ENCODE measurements at places on chromosomes 6 and 20.

- no peak for DNase-seq
Observed at GRCh38 chr6:29739882-29740261, 16.6 kb downstream of the HLA-F start.

DNA sequence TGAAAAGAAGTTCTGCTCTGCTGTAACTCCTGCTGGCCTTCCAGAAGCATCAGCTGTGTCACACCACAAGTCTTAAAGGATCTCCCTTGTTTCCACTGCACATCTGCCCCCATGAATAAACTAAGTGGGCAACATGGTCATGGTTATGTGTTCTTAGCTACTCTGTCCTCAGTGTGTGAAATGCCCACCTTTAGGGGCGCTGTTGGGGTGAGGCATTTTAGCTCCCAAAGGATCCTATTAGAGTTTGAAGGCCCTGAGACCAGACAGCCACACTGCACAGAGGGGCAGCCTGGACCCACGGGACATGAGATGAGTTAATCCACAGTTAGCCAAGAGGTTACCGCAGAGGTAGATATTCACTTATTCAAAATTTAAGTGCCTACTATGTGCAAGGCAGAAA lies 294.3 kb upstream of the QKI start:
- DNase-seq = no peak

DNA sequence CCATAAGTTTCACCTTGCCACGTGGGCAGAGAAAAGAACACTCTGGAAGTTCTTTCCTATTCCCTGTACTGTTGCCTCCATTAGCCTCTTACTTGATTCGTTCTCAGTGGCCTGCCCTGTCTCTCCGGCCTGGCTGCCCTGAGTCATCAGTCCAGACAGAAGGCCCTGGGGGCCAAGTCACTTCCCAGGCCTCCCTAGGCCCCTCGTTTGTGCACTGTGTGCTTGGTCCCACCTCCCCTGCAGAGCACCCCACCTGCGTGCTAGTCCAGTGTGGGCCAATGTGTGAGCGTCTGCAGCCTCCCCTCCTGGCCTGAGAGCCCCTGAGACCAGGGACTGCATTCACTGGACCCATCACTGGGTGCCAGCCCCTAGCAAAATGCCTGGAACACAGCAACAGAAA lies 191.2 kb upstream of the RREB1 start:
- DNase-seq = no peak

DNA sequence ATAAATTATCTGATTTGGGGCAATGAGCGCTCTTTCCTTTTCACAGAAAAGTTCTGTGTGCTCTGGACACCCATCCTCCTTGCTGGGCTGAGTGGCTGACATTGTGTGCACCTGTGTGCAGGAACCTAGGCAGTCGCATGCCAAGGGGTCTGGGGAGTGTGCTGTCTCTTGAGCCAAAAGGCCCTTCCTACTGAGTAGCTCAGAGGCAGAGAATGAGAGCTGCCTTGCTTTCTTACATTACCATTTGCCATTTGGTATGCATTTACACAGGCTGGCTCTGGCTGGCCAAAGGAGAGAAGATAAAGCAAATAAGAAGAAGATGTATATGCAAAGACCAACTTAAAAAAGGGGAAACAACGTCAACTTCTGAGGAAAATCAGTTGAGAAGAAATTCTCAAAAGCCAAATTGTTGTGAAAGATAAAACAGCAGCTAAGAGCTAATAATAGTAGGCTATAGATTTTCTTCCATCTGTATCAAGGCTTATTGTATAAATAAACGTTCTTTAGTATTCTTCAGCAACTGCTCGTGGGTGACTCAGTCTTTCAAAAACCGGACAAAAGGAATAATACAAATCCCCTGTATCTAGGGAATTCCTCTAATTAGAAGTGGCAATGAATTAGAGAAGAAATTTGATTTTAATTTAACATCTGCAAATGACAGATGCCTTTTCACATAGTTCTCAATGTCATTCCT lies 121.9 kb downstream of the INSM1 start:
- no peak for DNase-seq

DNA sequence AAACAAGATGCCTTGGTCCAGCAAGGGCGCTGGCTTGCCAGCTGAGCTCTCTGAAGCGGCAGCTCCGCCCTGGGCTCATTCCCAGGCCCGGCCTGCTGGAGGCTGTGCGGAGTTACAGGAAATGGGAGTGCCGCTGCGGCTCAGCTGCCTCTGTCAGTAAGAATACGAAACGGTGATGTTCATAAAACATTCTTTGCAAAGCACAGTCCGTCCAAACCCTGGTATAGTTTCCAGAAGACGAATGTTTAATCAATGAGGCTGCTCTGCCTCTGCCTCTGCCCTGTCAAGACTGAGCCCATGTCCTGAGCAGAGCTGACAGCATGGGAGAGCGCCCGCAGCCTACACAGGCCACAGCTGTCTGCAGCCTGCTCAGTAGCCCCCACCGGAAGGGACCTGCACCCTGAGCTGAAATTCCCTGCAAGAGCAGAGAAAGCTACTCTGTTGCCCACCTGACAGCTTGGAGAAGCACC lies 153.3 kb upstream of the SNX9 start:
- no peak for DNase-seq

DNA sequence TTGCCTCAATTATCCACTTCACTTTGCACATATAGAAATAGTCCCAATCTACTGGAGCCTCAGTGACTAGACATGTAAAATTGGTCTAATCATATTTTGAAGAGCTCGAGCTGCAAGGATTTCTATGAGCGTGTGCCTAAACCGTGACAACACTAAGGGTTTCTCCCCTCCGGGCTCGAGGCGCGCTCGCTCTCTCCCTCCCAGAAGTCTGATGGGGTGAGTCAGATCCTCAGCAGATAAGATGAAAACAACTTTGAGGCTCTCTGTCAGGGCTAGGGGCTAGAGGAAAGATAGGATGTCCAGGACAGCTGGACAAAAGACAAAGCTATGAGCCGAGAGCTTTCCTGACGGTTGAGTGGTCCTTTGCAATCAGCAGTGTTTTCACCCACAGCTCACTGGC lies 16.8 kb downstream of the GNAS-AS1 start:
- DNase-seq = no peak

GRCh38 chr6:16736856-16737775 lies 24.1 kb downstream of the ATXN1 start:
- DNase-seq = no peak

GRCh38 chr6:111185954-111186353 lies 98.7 kb downstream of the SLC16A10 start:
- no peak for DNase-seq

- no peak for DNase-seq
Observed at GRCh38 chr20:51497542-51498467, 44.7 kb downstream of the NFATC2 start.

- no peak for DNase-seq
Observed at GRCh38 chr20:51570739-51571459, 28.4 kb upstream of the NFATC2 start.

- no peak for DNase-seq
Observed at GRCh38 chr6:137852346-137852745, 14.7 kb upstream of the TNFAIP3 start.

- DNase-seq = no peak
Observed at GRCh38 chr6:134425513-134425912, 107.6 kb upstream of the SGK1 start.

- no peak for DNase-seq
Observed at GRCh38 chr6:124963416-124963785, 1.2 kb downstream of the RNF217 start.

DNA sequence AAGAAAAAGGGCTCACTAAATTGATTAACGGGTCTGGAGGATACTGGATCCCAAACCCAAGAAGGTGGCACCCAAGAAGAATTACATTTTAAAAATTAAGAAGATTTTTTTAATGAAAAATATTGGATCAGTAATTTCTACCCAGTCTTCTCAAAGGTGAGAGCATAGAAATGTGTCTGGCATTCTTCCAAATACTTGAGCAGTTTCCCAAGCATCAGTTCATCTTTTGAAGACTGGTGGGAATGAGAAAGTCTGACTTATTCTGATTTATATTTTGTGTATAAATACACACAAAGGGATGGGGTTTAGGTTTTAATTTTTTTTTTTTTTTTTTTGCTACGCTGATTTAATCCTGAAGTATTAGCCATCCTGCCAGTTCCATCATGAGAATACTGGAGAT lies 3.3 kb downstream of the MGME1 start:
- DNase-seq = no peak

DNA sequence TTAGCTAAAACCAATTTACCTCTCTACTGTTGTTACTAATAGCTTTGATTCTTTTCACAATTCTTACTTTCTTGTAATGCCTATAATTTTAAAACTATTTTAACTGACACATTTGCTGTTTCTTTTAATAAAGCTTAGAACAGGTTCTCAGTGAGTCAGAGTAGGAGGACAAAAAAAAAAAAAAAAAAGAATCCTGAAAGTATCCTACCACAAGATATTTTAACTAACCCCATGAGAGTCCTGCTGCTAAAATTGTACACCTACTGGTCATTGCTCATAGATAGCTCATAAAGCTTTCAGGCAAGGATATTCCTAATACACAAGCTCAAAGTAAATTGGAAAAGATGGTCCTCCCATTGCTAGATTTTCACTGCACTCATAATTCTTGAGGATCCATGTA lies 301.0 kb downstream of the CENPW start:
- DNase-seq = no peak

- DNase-seq = no peak
Observed at GRCh38 chr6:132188556-132189264, 212.6 kb downstream of the MOXD1 start.

GRCh38 chr20:20780127-20780824 lies 67.8 kb upstream of the RALGAPA2 start:
- DNase-seq = no peak
